Suppressor macrophage treated with lipopolysaccharide for 1 hour (primary cell): ENCODE measurements at places on chromosomes 3 and 15.

- no peak for DNase-seq
These were observed 67.7 kb downstream of the CERS3 start for GRCh38 chr15:100461049-100461448.

DNA sequence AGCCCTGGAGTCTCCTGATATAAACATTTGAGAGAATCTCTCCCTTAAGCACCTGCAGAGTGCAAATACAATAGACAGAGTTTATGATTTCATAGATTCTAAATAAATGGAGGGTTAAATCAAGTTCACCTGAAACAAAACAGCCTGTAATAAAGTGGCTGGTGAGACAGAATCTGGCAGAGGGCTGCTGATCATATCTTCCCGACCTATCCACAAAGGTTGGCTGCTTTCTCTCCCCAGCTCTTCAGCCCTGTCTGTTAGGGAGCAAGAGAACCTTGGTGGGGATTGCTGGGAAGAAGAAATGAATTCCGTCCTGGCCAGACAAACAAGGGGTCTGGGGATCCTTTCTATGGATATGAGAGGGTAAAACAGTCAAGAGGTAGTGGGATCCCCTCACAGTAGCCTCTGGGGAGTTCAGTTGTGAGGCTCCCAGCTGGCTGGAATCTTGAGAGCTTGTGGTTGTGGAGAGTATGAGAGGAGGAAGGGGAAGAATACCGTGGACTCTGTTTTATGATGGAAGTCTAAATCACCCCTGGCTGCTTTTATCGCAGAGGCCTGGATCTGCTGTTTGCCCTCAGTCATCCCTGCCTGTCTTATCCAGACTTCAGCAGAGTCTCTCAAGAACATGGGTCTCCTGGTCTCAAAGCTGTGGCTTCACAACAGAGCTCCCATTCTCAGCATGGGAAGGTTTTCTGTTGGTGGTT, 451.3 kb downstream of the NTRK3 start:
- no peak for DNase-seq

- DNase-seq: no peak
These were observed 24.7 kb downstream of the GPR171 start for GRCh38 chr3:151178208-151178845.

GRCh38 chr3:141412936-141413354, 44.6 kb downstream of the ZBTB38 start:
- no peak for DNase-seq

DNA sequence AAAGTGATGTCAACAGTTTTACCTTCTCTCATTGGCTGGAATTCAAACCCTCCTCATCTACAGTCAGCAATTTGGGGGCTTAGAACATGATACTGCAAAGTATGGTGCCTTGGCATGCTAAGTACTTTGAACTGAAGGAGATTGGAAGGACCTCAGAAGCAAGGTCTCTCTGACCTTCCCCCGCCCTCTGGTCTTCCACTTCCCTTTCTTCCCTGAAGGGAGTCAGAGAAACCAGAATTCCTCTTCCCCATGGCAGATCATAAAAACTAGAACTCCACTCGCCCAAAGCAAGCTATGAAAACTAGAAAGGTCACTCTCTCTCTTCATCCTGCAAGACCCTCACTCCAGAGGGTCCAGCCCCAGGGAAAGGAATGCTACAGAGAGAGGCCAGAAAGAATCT, 64.2 kb downstream of the CD200R1L start:
- DNase-seq: peak; percentile 50

DNA sequence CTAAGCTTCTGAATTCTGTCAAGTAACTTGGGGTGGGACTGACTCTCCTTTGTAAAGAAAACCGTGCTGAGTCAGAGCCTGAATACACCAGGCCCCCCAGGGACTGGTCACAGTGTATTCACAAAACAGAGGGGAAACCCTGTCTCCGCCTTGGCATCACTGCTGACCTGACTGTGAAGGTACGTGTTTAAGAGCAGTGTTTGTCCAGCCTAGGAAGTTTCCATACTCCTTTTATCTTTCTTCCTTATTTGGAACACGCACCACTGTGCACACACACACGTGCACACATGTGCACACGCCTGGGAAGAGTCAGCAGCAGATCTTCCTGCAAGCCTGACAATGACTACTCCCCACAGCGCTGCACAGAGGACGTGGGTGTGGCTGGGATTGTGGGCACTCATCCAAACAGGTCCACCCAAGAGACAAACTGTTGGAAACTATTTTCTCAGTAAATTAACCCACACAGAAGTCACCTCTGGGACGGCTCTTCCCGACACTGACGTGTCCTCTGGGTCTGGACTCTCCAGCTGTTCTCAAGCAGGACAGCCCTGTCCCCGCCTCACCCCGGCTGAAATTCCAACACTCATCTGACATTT, 87.7 kb downstream of the ATP10A start:
- peak; percentile 24 for DNase-seq
